HT1080 (cell line): ENCODE measurements at places on chromosomes 7 and 10. TPM values are rescaled to one million over a fixed set of nuclear protein-coding genes. Genes with fewer than 3 reads are reported as not detected.

- DNase-seq: no peak
Measured at GRCh38 chr7:129387537-129387936, 46.7 kb upstream of the STRIP2 start.

GRCh38 chr10:76252733-76253132 lies 821.3 kb downstream of the LRMDA start:
- no peak for DNase-seq

DNA sequence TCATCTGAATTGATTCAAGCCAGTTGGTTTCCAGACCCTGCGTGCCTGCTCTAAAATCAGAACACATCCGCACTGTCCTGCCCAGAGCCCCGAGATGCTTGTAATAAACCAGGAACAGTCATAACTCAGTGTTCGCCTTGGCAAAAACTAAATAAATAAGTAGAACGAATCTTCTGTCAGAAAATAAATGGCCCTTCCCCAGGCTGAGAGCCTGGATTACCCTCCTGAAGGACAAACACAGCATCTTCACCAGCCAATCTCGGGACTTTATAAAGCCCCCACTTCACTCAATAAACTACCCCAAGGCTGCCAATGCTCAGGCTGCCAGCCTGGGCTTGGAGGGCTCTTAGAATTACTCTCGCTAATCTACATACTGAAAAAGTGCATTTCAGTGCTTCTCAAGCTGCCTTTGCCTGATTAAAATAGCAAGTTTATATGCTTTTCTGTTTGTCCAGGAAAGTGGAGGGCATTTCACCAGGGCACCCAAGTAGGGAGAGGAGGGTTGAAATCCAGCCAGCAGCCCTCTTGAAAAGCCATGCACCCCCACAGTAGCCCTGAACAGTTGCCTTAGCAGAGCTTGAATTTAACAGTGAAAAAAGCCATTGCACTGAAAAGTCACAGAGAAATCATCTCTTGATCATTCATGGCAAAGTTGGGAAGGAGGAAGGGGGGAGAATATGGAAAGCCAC lies 136.6 kb downstream of the CALN1 start:
- no peak for DNase-seq

GRCh38 chr10:12509016-12509793 lies 159.9 kb downstream of the CAMK1D start:
- no peak for DNase-seq

GRCh38 chr7:138584283-138584682 lies 116.9 kb downstream of the SVOPL start:
- no peak for DNase-seq

- no peak for DNase-seq
Measured at GRCh38 chr7:12650080-12650479, 37.4 kb upstream of the ARL4A start.

DNA sequence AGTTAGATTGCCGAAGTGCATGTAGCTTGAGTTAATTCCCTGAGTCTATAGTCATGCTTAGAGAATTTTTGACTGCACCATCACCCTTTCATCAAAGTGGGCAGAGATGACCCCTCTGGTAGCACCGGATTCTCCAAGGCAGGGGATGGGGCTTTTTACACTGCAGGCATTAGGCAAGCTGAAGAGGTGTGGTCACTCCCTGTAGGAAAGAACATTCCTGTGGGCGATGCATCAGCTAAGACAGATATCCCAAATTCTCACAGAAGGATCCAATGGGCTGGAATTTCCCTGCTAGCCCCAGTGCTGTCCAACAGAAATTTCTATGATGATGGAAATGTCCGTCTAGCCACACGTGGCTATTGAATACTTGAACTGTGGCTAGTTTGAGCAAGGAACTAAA lies 118.2 kb downstream of the ADAM12 start:
- DNase-seq: no peak

GRCh38 chr7:47361746-47362215 lies 220.1 kb downstream of the TNS3 start:
- peak; percentile 92 for DNase-seq

DNA sequence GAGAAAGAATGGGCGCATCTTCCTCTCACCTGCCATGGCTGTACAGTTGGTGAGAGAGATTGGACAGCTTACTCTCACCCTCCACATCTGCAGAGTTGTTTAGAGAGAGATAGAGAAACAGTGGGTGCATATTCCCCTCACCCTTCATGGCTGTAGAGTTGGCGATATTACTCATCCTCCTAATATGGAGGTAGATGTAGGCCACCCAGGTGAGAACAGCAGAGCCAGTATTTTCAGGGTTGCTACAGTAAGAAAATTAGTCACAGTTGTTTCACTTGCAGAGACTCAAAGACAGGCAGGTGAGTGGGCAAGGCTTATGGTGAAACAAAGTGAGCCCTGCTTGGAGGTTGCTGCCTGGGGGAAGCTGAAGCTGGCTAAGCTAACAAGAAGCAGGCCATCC lies 65.0 kb upstream of the PFKP start:
- DNase-seq: no peak

- peak; percentile 20 for DNase-seq
Measured at GRCh38 chr7:153835103-153835502, 217.1 kb upstream of the DPP6 start.

- no peak for DNase-seq
Measured at GRCh38 chr10:20672741-20673140, 224.4 kb downstream of the NEBL start.

GRCh38 chr10:71836596-71836974 lies 14.5 kb downstream of the PSAP start:
- DNase-seq: no peak

DNA sequence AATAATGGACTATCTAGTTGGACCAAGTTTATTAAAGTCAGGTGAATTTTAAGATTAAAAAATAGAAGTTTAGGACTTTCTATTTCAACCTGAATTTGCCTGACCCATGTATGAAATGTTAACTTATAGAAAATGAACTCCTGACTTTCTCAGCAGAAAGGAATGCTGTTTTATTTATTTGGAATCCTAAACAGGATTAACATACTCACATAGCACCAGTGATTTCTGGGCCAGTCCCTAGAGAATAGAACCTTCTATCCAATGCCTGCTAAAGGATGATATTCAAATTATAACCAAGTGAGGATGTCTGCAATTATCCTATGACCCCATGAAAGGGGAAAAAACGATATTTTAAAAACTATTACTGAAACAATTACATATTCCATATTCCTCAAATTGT lies 148.8 kb downstream of the CHRM2 start:
- DNase-seq: no peak

DNA sequence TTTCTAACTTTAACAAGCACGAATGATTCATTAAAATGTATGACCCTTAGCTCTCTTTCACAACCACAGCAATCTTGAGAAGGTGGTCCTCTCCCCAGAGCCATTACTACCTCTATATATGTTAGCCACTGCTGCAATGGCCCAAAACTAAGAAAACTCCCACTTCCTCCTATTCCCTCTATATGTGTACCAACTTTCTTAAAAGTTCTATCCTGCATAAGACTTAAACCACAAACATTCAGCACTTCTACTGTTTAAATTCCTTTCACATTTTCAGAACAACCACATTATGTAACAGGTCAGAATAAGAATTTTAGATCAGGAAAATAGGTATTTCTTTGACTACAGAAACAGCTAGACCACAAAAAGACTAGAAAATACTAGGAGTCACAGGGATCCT lies 36.2 kb downstream of the WASL start:
- peak; percentile 32 for DNase-seq

GRCh38 chr10:62851442-62851841 lies 35.3 kb upstream of the EGR2 start:
- peak; percentile 13 for DNase-seq

GRCh38 chr7:132030086-132030568 lies 473.7 kb upstream of the PODXL start:
- no peak for DNase-seq

DNA sequence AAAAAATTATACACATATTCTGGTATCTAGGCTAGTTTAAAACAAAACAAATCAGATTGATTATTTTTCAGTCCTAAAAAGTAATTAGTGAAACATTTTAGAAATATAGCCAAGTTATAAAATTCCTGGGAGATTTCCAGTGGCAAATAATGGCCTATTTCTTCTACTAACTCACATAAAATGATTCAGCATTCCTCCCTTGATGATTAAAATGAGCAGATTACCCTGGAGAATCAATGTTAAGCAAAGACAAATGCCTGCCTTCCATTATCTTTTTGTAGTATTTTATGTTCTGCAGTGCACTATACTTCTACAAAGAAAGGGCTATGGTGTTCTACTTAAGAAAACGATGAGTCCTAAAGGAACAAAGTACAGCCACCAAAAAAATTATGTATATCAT lies 53.6 kb downstream of the PARD3 start:
- DNase-seq: no peak

DNA sequence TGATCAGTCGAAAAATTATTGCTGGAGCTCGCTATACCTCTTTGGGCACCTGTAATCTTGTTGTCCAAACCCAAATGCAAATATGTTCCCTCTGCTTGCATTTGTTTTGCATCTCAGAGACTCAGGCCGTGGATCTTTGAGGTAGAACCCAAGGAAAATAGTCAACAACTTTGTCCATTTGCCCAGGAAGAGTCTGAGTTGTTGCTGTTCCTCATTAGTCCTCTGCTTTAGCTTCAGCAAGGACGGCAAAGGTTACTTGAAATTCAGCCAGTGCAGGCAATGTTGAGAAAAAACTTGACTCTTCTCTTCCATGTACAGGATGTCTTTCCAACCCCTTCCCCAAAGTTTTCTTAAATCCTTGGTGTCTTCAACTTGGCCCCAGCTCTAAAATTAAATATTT lies 45.8 kb downstream of the PDK4 start:
- DNase-seq: no peak

DNA sequence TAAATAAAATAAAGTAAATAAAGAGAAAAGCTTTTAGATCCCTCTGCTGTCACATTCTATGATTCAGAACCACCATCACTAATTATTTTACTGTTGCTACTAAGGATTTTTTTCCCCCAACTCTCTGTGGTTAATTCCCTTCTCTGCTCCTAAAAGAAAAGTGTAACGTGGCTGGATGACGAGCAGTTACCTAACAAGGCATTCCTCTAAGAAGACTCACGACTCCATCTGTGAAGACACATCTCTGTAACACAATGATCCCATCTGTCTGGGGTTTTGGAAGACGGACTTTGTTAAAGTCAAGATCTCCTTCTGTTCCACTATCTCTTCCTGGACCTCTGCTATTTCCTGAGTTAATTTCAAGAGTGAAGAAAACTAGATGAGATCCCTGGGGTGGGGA lies 179.9 kb downstream of the SFMBT2 start:
- DNase-seq: no peak

The CUBN gene
- total RNA-seq: 0.90 and 1.3 TPM in 2 replicates

The TAS2R60 gene
- not detected in 2 replicates for total RNA-seq

The DLX5 gene
- 0.23 and 1.3 TPM in 2 replicates for total RNA-seq

The KAZALD1 gene
- total RNA-seq: 13.4 and 14.0 TPM in 2 replicates

The ZNF804B gene
- total RNA-seq: not detected in 2 replicates

The GPNMB gene
- 2.8 and 3.9 TPM in 2 replicates for total RNA-seq

The PRKG1 gene
- 3.7 and 3.9 TPM in 2 replicates for total RNA-seq
